Posterior cingulate gyrus (tissue), 11 donors: ENCODE measurements at places on chromosomes 3 and 15.

DNA sequence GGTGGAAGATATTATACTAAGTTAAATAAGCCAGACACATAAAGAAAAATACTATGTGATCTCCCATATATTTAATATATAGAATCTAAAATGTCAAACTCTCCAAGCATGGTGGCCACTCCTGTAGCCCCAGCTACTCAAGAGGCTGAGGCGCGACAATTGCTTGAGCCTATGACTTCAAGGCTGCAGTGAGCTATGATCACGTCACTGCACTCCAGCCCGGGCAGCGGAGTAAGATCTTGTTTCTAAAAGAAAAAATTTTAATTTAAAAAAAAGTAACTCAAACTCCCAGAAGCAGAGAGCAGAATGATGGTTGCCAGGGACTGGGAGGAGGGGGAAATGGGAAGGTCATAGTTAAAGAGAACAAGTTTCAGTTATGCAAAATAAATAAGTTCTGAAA, 13.3 kb downstream of the RAB27A start:
- DNase-seq: no peak

- no peak for DNase-seq
Observed at GRCh38 chr3:112373924-112374323, 41.0 kb downstream of the CD200 start.

DNA sequence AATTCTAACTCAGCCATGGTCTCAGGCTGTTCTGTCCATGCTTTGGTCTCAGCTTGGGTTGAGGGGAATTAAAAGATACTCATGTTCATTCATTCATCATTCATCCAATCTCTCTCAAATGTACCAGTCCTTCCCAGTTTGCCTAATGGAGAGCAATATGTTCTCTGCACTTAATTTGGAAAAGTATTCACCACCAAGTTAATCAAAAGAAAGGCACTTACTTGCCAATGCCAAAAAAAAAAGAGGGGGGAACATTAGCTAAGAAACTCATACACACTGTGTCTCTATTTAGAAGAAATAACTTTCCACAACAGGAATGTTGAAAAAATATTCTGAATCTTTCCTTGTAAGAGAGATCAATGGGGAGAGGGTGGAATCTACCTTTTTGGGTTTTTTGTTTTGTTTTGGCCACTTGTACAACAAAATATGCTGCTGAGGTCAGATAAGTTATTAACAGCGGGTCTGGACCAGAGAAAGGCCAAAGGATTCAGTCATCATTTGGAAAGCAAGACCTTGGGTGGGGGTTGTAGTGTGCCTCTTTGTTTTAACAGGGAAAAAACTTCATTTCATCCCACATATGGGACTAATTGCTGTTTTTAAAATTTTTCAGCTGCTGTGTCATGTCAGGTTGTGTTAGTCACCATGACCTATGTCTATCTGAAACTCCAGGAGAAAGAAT, 152.3 kb downstream of the FBN1 start:
- DNase-seq: no peak

GRCh38 chr15:93028111-93028631, 60.8 kb downstream of the RGMA start:
- DNase-seq: no peak

DNA sequence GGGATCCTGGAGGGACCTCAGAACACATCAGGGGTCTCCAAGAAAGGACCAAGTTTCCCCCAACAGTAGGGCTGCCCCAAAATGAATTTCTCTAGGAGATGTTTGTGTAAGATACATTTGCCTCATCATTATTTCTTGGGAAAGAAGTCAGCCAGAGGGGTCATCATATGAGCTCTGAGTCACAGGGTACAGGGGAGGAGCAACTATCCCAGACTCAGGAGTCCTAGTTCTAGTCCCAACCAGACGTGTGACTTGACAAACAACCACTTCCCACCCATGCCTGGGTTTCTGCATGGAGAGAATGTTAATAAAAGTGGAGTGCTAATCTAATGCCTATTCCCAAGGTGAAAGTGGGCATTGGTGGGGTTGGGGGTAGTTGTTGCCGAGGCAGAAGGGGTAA, 144.1 kb downstream of the ALDH1A2 start:
- no peak for DNase-seq

GRCh38 chr3:79032686-79033318, 735.0 kb downstream of the ROBO1 start:
- no peak for DNase-seq

DNA sequence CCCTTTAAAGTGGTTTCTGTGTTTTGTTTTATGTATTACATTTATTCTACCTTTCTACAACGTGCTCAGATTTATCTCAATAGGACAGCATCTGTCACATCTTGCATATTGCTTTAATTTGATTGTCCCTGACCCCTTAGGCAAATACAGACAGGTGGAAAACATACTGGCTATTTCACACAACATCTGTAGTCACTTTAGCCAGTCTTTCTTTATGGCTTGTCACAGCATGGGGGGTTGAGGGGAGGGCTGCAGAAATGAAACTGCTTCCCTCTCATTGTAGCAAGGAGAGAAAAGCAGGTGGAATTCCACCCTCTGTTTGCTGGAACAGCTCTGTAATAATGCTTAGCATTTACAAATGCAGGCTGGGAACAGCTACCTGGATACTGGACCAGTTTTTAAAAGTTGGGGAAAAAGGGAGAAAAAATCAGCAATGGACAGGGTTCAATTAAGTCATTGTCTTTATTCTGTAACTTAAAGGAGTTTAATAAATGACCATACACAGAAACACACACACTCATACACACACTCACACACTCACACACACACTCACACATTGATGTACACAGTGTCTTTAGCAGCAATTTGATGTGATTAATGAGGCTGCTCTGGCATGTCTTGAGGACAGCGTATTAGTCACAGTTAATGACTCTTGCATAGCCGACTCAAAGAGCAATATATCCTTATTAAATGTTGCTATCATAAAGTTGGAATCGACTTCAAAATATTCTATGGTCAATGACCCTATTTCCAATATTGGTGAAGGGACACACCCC, 283.7 kb upstream of the GBE1 start:
- DNase-seq: no peak

- no peak for DNase-seq
Observed at GRCh38 chr3:7841451-7841850, 660.2 kb upstream of the LMCD1 start.

- DNase-seq: peak; percentile 77
Observed at GRCh38 chr3:124565013-124565412, 165.2 kb upstream of the UMPS start.

DNA sequence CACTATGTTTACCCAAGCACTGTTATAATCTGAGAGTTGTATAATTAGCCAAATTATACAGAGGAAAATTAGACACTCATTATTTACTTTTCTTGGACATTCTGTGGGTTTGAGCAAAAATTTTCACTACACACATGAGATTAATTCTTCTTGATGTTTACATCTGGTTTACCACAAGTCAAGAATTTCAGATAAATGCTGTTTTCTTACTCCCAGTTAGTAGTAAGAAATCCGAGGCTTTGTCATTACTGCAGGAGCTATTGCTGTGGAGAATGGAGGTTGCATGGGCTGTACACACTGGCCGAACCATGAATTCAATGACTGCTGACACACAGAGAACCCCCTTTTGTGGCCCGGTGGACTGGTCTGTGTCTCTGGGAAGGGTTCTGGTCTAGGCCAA, 207.7 kb upstream of the CFAP20DC start:
- no peak for DNase-seq

DNA sequence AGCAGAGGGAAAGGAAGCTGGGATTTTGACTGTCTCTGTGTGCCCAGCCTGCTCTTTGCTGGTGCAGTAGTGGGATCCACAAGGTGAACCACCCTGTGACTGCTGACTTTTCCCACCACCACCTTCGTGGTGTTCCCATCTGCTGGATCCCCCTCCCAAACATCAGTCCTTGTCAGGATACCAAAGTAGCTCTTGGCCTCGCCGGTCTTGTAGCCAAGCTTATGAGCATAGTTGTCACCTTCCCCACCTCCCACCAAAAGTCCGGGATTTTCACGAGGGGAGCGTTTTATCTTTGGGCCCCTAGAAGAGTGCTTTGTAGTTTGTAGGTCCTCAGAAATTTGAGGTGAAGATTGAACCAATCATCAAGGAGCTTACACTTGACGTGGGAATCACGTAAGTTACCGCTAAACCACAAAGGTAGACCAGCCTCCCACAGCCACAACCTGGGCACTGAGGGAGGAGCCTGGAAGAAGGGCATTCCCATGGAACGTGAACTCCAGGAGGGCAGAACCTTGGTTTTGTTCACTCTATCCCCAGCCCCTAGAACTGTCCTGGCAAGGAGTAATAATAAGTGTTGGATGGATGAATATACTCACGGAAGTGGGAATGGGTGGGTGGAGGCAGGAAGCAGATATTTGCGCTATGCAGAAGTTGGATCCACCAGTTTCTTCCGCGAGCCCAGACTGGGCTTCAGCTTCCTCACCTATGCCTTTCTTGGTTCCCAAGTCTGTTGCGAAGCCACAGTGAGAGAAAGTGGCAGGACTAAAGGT, 814 bp upstream of the TEX264 start:
- no peak for DNase-seq

DNA sequence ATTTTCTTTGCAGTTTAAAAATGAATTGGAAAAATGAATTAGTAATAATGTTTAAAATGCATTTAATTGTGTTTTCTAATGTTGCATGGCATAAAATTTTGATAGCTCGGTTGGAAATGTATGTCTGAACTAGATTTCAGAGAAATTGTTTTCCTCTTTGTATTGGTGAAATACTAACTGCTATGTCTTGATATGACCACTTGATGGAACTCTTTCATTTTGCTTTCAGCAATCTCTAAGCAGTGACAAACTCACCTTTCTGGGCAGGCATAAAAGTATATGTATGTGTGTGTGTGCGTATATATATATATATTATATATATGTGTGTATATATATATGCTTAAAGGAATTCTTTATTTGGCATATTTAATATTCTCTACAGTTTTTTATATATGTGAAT, 239.3 kb upstream of the ZNF717 start:
- no peak for DNase-seq

GRCh38 chr3:151318991-151319390, 2.4 kb upstream of the GPR87 start:
- DNase-seq: no peak

- DNase-seq: no peak
Observed at GRCh38 chr3:123818324-123818920, 65.7 kb downstream of the MYLK start.

DNA sequence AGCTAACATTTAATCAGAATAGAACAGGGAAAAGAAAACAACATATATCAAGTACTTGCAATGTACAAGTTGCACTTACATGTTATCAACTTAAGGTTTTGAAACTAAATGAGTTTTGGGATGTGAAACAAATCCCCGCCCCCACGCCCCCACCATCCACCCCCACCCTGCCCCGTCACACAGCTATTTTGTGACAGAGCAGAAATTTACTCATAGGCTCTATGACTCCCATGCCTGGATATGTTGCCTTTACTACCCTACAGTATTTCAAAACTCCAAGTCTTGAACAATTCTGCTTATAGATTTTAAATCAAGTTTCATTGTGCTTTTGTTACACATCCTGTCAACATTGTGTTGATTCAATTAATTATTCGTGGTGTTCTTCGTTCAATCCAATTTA, 18.1 kb upstream of the IL1RAP start:
- DNase-seq: no peak

- no peak for DNase-seq
Observed at GRCh38 chr3:36135863-36136262, 244.4 kb upstream of the STAC start.

- no peak for DNase-seq
Observed at GRCh38 chr3:46557814-46558183, 8.3 kb downstream of the LRRC2 start.

DNA sequence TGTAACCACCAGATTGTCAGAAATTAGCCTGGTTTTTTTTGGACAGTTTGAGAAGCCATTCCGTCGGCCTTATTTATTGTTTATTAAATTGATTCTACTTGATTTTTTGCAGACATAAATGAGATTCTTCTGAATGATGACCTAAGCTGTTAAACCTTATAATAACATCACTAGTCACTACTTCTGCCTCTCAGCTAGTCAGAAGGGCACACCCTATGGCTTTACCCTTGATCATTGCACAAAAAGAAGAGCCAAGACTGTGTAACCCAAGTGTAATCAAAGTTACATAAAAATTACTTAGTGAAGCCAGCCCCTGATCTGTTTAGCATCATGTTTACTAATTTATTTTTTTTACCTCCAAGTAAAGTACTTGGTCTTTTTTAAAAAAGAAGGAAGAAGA, 64.3 kb downstream of the CHL1 start:
- no peak for DNase-seq

- no peak for DNase-seq
Observed at GRCh38 chr3:359672-360071, 163.1 kb downstream of the CHL1 start.
